Tracheal epithelial cell (primary cell): ENCODE measurements at places on chromosomes 7 and 10. TPM values are rescaled to one million over a fixed set of nuclear protein-coding genes. Genes with fewer than 3 reads are reported as not detected.

CCL24 gene
- not detected in 2 replicates for total RNA-seq

LRRN3 gene
- under 0.01 TPM in 1 of 2 replicates, not detected in the other for total RNA-seq

INSYN2A gene
- under 0.01 TPM in 1 of 2 replicates, not detected in the other for total RNA-seq

SCIN gene
- total RNA-seq: 0.21 and 5.3 TPM in 2 replicates

AS3MT gene
- 3.4 and 4.9 TPM in 2 replicates for total RNA-seq

LRRTM3 gene
- not detected in 2 replicates for total RNA-seq

ICA1 gene
- total RNA-seq: 6.5 and 6.6 TPM in 2 replicates

OR2A7 gene
- 0.85 and 1.7 TPM in 2 replicates for total RNA-seq

VWA2 gene
- 1.4 and 6.8 TPM in 2 replicates for total RNA-seq

CPED1 gene
- under 0.01 and 0.96 TPM in 2 replicates for total RNA-seq

FAM131B gene
- total RNA-seq: 0.21 and 0.24 TPM in 2 replicates

CDK13 gene
- 46.0 and 57.5 TPM in 2 replicates for total RNA-seq

H2AZ2 gene
- total RNA-seq: 61.4 and 72.5 TPM in 2 replicates

NAT16 gene
- not detected in 2 replicates for total RNA-seq

NPSR1 gene
- total RNA-seq: not detected in 2 replicates

IFIT3 gene
- 0.64 and 9.9 TPM in 2 replicates for total RNA-seq

CYP26C1 gene
- 0.24 TPM in 1 of 2 replicates, not detected in the other for total RNA-seq
